ENCODE measurements at places on chromosomes 2 and 18.

DNA sequence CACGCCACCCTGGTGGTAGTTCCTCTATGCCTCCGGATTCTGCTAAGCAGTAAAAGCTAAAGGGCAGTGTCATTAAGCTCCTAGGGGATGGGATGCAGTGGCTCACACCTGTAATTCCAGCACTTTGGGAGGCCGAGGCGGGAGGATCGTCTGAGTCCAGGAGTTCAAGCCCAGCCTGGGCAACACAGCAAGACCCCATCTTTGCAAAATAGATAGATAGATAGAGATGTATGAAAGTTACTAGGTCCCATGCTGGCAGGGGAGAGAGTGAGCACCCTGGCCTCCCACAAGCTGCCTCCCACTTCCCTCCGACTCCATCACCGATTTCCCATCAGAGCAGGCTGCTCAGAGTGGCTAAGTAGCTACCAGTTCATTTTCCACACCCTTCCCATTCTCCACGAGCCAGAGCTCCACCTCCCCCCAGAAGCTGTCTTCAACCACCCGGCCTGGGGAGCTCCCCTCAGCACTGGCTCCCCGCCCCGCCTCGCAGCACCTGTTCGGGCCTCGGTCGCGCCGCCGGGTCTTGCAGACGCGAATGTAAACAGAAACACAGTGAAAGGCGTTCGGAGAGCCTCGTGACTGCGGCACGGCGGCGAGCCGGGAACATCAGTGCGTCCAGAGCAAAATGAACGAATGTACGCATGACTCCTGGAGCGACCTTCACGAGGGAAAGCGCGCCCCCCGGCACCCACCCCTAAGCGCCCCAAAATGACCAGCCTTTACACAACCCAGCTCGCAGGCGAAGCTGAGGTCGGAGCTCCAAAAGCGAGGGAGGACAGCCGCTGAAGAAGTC lies 598 bp upstream of the CEP68 start:
- no peaks in the 10 kb centered on the region for H3K27me3 ChIP-seq
- no peaks in the 10 kb centered on the region for H3K36me3 ChIP-seq
- H3K4me3 ChIP-seq: peak overlapping the region; percentile 93
- H3K4me1 ChIP-seq: peaks cover 51% of the 10 kb centered on the region

GRCh38 chr2:218644721-218645120 lies 14.7 kb downstream of the ZNF142 start:
- H3K36me3 ChIP-seq: peaks cover 46% of the 10 kb centered on the region
- H3K27me3 ChIP-seq: no peaks in the 10 kb centered on the region
- H3K27ac ChIP-seq: no peak overlapping the region
- no peak for DNase-seq

- H3K4me3 ChIP-seq: no peak overlapping the region
- H3K27me3 ChIP-seq: peaks cover 17% of the 10 kb centered on the region
- H3K27ac ChIP-seq: no peak overlapping the region
- DNase-seq: no peak
- no peaks in the 10 kb centered on the region for H3K36me3 ChIP-seq
Observed at GRCh38 chr2:80075719-80076118, 228.8 kb downstream of the LRRTM1 start.

- H3K4me3 ChIP-seq: no peak overlapping the region
- DNase-seq: no peak
- H3K36me3 ChIP-seq: no peaks in the 10 kb centered on the region
- peaks cover 2% of the 10 kb centered on the region for H3K27me3 ChIP-seq
- no peak overlapping the region for H3K27ac ChIP-seq
- H3K4me1 ChIP-seq: no peaks in the 10 kb centered on the region
Observed at GRCh38 chr2:19114754-19115231, 243.6 kb downstream of the OSR1 start.

- no peaks in the 10 kb centered on the region for H3K36me3 ChIP-seq
- H3K4me3 ChIP-seq: no peak overlapping the region
- H3K27me3 ChIP-seq: no peaks in the 10 kb centered on the region
- H3K4me1 ChIP-seq: peaks cover 5% of the 10 kb centered on the region
- H3K27ac ChIP-seq: no peak overlapping the region
Observed at GRCh38 chr2:172168917-172169346, 66.2 kb upstream of the DLX2 start.

GRCh38 chr2:153645599-153645998 lies 167.0 kb upstream of the RPRM start:
- no peak overlapping the region for H3K4me3 ChIP-seq
- DNase-seq: no peak
- H3K4me1 ChIP-seq: no peaks in the 10 kb centered on the region
- no peaks in the 10 kb centered on the region for H3K27me3 ChIP-seq
- no peak overlapping the region for H3K27ac ChIP-seq

- no peak overlapping the region for H3K27ac ChIP-seq
- H3K27me3 ChIP-seq: peaks cover 25% of the 10 kb centered on the region
- H3K36me3 ChIP-seq: no peaks in the 10 kb centered on the region
- no peak for DNase-seq
- no peaks in the 10 kb centered on the region for H3K4me1 ChIP-seq
- H3K4me3 ChIP-seq: no peak overlapping the region
Observed at GRCh38 chr2:23322567-23323197, 62.3 kb upstream of the KLHL29 start.

GRCh38 chr2:233672886-233673285 lies 1.2 kb downstream of the UGT1A9 start:
- no peaks in the 10 kb centered on the region for H3K4me1 ChIP-seq
- H3K4me3 ChIP-seq: no peak overlapping the region
- H3K27me3 ChIP-seq: peaks cover 21% of the 10 kb centered on the region
- no peaks in the 10 kb centered on the region for H3K36me3 ChIP-seq
- DNase-seq: no peak
- no peak overlapping the region for H3K27ac ChIP-seq

DNA sequence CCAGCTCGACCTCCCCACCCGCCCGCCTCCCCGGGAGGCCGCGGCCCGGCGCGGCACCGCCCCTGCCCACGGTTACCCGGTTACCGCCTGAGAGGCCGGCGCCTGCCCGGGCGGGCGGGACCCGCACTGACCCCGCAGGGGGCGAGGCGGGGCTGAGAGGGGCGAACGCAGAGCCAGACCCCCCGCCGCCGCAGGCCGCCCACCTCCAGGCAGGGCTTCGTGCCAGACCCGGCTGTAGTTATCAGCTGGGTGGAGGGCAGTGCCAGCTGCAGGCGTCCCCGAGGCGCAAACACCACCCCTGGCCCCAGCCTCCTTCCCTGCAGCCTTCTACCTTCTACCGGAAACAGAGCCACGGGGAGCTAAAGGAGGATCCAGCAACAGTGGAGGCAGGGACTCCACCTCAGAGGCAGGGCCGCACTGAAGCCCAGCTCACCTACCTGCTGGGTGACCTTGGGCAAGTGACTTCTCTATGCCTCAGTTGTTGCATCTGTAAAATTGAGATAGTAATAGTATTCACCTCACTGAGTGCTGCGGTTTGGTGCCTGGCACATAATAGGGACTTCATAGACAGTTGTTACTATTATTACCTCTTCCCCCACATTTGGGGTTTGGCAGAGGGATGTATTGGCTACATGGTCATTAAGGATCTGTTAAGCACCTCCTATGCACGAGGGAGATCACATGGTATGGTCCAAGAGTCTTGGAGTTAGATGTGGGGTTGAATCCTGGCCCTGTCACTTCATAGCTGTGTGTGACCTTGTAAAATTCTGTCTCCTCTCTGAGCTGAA lies 231.6 kb upstream of the SMAD2 start:
- peak overlapping the region; percentile 59 for H3K4me3 ChIP-seq
- peak; percentile 8 for DNase-seq
- H3K27ac ChIP-seq: no peak overlapping the region
- H3K36me3 ChIP-seq: no peaks in the 10 kb centered on the region
- H3K4me1 ChIP-seq: peaks cover 2% of the 10 kb centered on the region

DNA sequence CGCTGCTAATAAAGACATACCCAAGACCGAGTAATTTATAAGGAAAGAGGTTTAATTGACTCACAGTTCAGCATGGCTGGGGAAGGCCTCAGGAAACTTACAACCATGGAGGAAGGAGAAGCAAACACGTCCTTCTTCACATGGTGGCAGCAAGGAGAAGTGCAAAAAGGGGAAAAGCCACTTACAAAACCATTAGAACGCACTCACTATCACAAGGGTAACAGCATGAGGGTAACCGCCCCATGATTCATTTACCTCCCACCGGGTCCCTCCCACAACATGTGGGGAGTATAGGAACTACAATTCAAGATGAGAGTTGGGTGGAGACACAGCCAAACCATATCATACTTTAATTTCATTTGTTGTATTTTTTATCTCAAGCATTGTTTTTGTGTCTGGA lies 67.5 kb downstream of the ATP9B start:
- peaks cover 6% of the 10 kb centered on the region for H3K4me1 ChIP-seq
- H3K27me3 ChIP-seq: no peaks in the 10 kb centered on the region
- H3K36me3 ChIP-seq: peaks cover 11% of the 10 kb centered on the region
- H3K27ac ChIP-seq: no peak overlapping the region
- no peak for DNase-seq
- H3K4me3 ChIP-seq: no peak overlapping the region

DNA sequence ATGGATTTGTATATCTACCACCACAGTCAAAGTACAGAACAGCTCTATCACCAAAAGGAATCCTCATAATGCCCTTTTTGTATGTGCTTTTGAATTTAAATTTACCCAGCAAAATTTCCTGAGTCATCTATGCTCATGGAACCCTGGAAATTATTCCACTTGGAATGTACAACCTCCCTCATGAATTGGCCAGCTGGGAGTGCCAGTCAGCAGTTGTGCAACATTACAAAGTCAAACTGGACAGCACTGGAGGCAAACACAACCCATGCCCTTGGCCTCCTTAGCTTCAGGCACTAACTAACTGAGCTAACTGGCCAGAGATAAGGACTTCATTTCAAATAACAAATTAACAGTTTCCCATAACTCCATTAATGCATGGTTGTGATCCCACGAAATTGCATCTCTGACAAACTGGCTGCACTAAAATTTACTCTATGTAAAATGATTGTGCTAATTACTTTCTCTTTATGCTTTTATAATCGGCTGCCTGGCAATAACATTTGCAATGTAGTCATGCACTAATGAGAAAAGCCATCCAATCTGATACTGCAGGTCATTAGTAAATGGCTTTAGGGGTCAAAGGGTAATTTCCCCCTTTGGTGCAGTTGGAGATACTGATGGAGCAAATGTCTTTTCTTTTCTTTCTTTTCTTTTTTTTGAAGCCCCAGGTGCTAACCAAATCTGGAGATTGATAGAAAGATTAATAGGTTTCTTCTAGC lies 270.5 kb downstream of the ACTR3 start:
- peaks cover 2% of the 10 kb centered on the region for H3K27me3 ChIP-seq
- no peaks in the 10 kb centered on the region for H3K36me3 ChIP-seq
- H3K4me3 ChIP-seq: no peak overlapping the region
- no peak for DNase-seq
- no peak overlapping the region for H3K27ac ChIP-seq

- DNase-seq: no peak
- no peak overlapping the region for H3K4me3 ChIP-seq
- H3K27me3 ChIP-seq: no peaks in the 10 kb centered on the region
- H3K4me1 ChIP-seq: peaks cover 21% of the 10 kb centered on the region
- H3K27ac ChIP-seq: no peak overlapping the region
- no peaks in the 10 kb centered on the region for H3K36me3 ChIP-seq
Observed at GRCh38 chr2:8534729-8535468, 147.0 kb upstream of the ID2 start.

DNA sequence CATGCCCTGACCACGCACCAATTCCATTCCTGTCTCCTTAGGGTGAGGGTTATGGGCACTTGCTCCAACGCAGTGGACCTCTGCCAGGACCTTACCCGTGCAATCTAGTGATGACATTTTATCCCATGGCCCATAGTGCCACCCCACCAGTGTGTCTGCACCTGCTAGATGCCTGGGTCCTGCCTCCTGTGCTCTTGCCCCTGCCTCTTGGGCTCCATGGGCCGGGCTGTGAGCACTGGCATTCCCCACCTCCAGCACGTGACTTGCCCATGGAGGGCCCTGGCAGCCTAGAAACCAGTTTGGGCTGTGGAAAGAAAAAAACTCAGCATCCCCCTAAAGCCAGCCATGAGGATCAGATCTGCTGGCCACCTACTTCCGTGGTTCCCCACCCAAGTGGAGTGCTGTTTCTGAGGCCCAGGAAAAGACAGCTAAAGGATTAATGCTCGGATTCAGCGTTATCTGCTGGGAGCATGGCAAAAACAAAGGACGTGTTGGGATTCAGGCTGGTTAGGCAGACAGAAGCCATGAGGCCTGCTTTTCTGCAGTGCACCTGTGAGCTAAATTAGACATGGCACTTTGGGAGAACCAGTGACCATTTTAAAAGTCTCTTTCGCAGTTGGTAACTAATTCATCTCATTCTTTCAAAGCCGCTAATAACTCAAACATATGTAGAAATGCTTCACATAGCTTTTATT lies 129.2 kb downstream of the ALPK2 start:
- no peak overlapping the region for H3K27ac ChIP-seq
- H3K36me3 ChIP-seq: no peaks in the 10 kb centered on the region
- peaks cover 21% of the 10 kb centered on the region for H3K27me3 ChIP-seq
- DNase-seq: no peak

GRCh38 chr2:118710481-118710880 lies 137.0 kb downstream of the EN1 start:
- DNase-seq: no peak
- no peaks in the 10 kb centered on the region for H3K4me1 ChIP-seq
- H3K27ac ChIP-seq: no peak overlapping the region
- peaks cover 7% of the 10 kb centered on the region for H3K27me3 ChIP-seq

DNA sequence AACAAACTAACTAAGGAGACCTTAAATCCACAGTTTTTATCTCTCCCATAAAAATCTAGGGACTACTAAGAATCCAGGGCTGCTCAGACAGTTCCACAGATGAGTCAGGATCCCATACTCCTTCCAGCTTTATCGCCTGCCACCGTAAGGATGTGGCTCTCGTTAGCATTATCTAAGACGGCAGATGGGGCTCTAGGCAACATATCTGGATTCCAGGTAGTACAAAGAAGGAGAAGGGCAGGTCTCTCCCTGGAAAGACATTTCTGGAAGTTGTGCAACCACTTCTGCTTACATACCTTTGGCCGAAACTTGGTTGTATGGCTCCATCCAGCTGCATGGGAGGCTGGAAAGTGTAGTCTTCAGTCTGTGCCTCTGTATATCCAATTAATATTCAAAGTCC lies 149.4 kb downstream of the SP3 start:
- no peak for DNase-seq
- no peak overlapping the region for H3K27ac ChIP-seq
- H3K27me3 ChIP-seq: peaks cover 8% of the 10 kb centered on the region
- H3K4me3 ChIP-seq: no peak overlapping the region
- no peaks in the 10 kb centered on the region for H3K36me3 ChIP-seq

DNA sequence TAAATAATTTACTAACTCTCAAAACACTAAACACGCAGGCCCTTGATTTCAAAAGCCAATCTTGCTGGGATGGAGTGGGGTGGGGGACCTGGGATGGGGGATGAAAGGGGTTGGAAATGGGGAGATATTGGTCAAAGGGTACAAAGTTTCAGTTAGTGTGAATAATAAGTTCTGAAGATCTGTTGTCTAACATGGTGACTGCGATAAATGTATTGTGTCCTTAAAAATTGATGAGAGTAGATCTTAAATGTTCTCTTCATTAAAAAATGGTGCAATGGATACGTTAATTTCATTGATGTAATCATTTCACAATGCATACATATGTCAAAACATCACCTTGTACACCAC lies 505 bp upstream of the ACYP2 start:
- peak overlapping the region; percentile 100 for H3K27ac ChIP-seq
- H3K27me3 ChIP-seq: no peaks in the 10 kb centered on the region
- DNase-seq: no peak
- peaks cover 11% of the 10 kb centered on the region for H3K4me1 ChIP-seq
- peak overlapping the region; percentile 97 for H3K4me3 ChIP-seq
- H3K36me3 ChIP-seq: peaks cover 25% of the 10 kb centered on the region

GRCh38 chr18:48571639-48572384 lies 33.0 kb downstream of the CTIF start:
- peaks cover 3% of the 10 kb centered on the region for H3K27me3 ChIP-seq
- no peak for DNase-seq
- H3K4me1 ChIP-seq: no peaks in the 10 kb centered on the region
- H3K27ac ChIP-seq: no peak overlapping the region
- no peaks in the 10 kb centered on the region for H3K36me3 ChIP-seq
